Naive B cell (primary cell): ENCODE measurements at places on chromosomes 1 and 21. TPM values are rescaled to one million over a fixed set of nuclear protein-coding genes. Genes with fewer than 3 reads are reported as not detected.

GRCh38 chr1:246724731-246725095 is 504 bp downstream of the SCCPDH start:
- H3K4me3 ChIP-seq, result peak overlapping the region; percentile 87
- peaks cover 28% of the 10 kb centered on the region for H3K36me3 ChIP-seq
- DNase-seq, result no peak
- H3K4me1 ChIP-seq, result peaks cover 13% of the 10 kb centered on the region
- H3K27ac ChIP-seq, result peak overlapping the region; percentile 0

SPATA17 gene
- not detected for polyA plus RNA-seq

PPFIA4 gene
- not detected for polyA plus RNA-seq

PTCH2 gene
- not detected for polyA plus RNA-seq

DNA sequence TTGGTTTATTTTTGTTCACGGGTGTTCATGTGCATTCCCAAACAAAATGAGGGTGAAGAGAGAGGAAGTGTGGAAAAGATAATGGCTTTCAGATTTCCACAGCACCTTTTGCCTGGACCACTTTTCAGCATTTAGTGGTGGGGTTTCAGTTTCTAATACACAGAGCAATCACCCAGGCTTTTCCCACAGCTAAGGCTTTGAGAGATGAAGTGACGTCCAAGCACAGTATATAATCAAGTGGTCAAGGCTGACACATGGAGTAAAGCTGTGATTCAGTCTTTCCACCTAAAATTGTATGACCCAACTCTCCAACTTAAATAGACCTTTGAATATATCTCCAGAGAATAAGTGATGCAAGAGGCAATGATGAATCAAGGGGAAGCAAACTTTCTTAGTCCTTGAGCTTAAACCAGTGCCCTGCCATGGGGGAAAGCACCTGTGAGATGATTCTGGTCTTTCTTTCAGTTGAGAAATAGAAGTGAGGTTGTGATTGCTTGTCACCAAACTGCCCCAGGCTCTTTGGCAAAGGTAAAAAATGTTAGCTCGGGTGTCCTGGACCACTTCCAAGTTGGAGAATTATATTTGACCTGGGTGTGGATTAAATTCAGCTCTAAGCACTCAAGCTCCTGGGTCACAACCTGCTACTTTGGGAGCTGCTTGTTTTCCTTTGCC is 2.4 kb upstream of the PIK3R3 start:
- peaks cover 37% of the 10 kb centered on the region for H3K27me3 ChIP-seq
- no peak overlapping the region for H3K4me3 ChIP-seq
- H3K36me3 ChIP-seq, result no peaks in the 10 kb centered on the region
- DNase-seq, result no peak
- H3K4me1 ChIP-seq, result peaks cover 24% of the 10 kb centered on the region

DNA sequence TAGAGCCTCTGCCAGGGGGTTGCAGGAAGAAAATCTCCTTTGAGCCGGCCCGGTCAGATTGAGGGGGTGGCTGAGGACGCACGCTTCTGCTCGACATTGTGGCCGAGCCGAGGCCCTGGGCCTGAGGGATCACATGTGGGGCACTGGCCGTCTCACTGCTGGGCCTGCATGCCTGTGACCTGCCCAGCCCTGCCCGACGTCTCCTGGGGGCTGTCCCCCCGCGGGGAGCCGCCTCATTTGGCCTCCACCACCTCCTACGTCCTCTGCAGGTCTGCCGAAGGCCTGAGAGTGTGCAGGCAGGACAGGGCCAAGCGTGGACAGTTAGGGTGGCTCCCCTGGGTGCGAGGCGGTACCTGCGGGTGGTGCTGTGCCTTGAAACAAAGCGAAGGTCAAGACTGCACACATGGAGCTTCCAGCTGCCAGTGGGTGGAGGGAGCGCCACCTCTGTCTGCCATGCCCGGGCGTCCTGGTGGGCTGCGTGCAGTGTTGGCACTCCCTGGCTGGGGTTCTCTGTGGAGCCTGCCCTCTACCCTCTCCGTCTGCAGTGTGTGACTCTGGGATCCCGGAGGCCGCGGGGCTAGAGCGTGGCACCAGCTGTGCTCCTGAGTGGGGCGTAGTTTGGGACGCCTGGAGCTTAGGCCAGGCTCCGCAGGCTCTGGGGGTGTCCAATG is 51.7 kb downstream of the PCNT start:
- peak overlapping the region; percentile 59 for H3K27ac ChIP-seq
- no peak for DNase-seq
- H3K4me3 ChIP-seq, result no peak overlapping the region
- H3K36me3 ChIP-seq, result peaks cover 5% of the 10 kb centered on the region
- H3K27me3 ChIP-seq, result no peaks in the 10 kb centered on the region
- H3K4me1 ChIP-seq, result peaks cover 15% of the 10 kb centered on the region

DNA sequence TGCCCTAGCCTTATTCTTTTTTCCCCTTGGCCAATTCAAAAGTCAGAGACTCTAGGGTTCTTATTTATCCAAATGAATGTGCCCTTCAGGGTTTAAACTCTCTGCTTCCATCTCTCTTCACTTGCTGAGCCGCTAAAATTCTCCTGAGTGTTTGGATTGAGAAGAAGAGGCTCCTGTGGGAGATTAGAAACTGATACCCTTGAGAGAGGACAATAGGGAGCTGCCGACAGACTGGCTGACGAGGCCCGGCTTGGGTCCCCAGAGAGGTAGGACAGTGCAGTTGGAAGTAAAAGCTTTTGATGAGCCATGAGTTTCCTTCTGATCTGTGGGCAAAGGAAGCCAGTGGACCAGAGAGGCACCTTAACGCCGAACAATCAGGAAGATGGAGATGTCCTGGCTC is 41.3 kb upstream of the UBE2U start:
- no peak overlapping the region for H3K27ac ChIP-seq
- H3K4me1 ChIP-seq, result no peaks in the 10 kb centered on the region
- DNase-seq, result no peak
- no peaks in the 10 kb centered on the region for H3K27me3 ChIP-seq
- H3K4me3 ChIP-seq, result no peak overlapping the region
- no peaks in the 10 kb centered on the region for H3K36me3 ChIP-seq

MYOG gene
- not detected for polyA plus RNA-seq

C1orf53 gene
- polyA plus RNA-seq, result not detected

DNA sequence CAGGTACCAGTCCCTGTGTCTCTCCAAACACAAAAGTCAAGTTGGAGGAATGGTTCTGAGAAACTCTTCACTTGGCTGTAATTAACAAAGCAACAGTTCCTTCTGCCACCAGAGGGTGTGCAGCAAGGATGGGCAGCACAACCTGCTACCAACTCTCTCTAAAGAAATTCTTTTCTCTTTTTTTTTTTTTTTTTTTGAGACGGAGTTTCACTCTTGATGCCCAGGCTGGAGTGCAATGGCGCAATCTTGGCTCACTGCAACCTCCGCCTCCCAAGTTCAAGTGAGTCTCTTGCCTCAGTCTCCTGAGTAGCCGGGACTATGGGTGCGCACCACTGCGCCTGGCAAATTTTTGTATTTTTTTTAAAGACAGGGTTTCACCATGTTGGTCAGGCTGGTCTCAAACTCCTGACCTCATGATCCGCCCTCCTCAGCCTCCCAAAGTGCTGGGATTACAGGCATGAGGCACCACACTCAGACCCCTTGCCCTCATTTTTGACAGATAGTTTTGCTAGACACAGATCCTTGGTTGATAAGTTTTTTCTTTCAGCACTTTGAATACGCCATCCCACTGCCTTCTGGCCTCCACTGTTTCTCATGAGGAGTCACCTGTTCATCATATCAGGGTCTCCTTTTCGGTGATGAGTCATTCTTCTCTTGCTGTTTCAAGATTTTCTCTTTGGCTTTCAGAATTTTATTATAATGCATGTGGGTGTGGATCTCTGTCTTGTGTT is 12.1 kb upstream of the DEGS1 start:
- H3K27ac ChIP-seq, result peak overlapping the region; percentile 67
- H3K4me3 ChIP-seq, result peak overlapping the region; percentile 71
- peaks cover 44% of the 10 kb centered on the region for H3K4me1 ChIP-seq

APCS gene
- polyA plus RNA-seq, result not detected

DNA sequence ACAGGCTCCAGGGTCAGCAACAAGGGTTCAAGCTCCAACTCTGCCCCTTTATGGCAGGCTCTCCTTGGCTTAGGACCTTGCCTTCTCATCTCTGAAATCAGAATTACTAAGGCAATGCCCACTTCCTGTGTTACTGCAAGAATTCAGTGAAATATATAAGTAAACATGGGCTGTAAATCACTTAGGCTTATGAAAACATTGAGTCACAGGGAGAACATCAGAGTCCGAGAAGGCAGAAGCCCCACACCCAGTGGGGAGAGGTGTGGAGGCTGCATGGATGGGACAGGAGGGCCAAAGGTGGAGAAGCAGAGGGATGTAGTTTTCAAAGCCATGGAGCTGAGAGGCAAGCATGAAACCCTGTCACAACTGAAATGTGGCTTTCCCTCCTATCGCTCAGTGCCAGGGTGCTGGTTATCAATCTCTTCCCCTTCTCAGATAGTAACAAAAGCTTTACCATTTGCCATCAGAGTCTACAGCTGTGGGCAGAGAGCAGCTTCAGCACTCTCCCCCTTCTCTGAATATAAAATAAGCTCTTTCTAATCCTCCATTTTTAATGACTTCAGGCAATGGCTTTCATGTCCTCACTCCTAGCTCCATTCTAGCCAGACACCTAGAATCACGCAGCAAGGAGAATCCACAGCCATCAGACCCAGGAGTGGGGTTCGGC is 3.4 kb downstream of the RGS8 start:
- H3K36me3 ChIP-seq, result no peaks in the 10 kb centered on the region
- H3K4me3 ChIP-seq, result no peak overlapping the region
- peaks cover 23% of the 10 kb centered on the region for H3K27me3 ChIP-seq
- no peak overlapping the region for H3K27ac ChIP-seq

DNA sequence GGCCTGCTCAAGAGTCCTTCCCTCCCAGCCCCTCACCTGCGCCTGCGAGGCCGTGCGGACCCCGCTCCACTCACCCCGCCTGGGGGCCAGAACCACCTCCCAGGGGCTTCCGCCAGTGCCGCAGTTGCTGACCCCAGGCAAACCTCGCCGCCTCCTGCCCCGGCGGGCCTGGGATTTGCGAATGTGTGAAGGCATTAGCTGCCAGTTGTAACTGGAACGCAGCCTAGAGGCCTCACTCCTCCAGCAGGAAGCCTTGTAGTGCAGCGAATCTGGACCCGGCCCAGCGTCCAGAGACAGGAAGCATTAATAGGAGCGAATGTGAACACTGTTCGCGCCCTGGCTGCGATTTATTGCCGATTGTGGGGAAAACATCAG is 140.9 kb upstream of the ARHGEF16 start:
- H3K4me1 ChIP-seq, result peaks cover 7% of the 10 kb centered on the region
- no peak overlapping the region for H3K4me3 ChIP-seq
- no peaks in the 10 kb centered on the region for H3K36me3 ChIP-seq
- DNase-seq, result no peak

DNA sequence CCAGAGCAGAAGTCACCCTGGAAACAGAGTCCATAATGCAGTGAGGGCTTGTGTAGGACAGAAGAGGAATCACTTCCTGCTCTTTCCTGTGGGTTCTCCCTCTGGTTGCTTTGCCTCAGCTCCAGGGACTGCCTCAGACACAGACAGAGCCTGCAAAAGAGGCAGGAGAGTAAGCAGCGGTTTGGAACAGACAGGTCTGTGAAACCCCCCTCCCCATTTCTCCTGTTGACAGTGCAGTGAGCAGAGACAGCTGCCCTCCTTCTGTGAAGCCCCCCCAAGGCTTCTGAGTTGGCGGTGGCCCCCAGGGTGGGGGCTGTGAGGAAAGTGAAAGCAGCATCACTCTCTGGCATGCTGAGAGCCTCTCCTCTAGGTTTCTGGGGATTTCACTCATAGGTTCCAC is 53.0 kb downstream of the MAB21L3 start:
- peaks cover 16% of the 10 kb centered on the region for H3K4me1 ChIP-seq
- H3K27me3 ChIP-seq, result peaks cover 19% of the 10 kb centered on the region
- no peaks in the 10 kb centered on the region for H3K36me3 ChIP-seq
- H3K27ac ChIP-seq, result no peak overlapping the region
- no peak for DNase-seq

NBPF9 gene
- polyA plus RNA-seq, result 8.1 TPM

AGRN gene
- not detected for polyA plus RNA-seq

PTAFR gene
- polyA plus RNA-seq, result 4.4 TPM

- DNase-seq, result peak; percentile 86
- peak overlapping the region; percentile 95 for H3K4me3 ChIP-seq
These were observed 1.2 kb upstream of the RNF11 start for GRCh38 chr1:51234721-51235425.

DNA sequence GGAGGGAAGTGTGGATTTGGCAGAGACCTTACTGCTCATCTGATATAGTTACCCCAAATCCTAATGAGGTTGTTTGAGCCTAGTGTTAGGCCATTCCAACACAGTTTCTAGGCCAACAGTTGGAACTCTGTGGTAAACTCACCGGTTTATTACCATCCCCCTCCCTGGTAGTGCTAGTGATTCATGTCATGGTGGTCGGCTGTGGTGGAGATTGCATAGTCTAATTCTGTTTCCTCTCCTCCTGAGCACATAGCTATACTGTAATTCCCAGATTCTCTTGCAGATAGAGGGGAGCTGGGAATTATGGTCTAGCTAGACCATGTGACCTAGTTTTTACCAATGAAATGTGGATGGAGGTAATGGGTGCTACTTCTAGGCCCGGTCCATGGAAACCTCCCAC is 123.7 kb upstream of the KIF26B start:
- H3K4me1 ChIP-seq, result no peaks in the 10 kb centered on the region
- H3K27ac ChIP-seq, result no peak overlapping the region
- H3K27me3 ChIP-seq, result no peaks in the 10 kb centered on the region
- DNase-seq, result no peak

DNA sequence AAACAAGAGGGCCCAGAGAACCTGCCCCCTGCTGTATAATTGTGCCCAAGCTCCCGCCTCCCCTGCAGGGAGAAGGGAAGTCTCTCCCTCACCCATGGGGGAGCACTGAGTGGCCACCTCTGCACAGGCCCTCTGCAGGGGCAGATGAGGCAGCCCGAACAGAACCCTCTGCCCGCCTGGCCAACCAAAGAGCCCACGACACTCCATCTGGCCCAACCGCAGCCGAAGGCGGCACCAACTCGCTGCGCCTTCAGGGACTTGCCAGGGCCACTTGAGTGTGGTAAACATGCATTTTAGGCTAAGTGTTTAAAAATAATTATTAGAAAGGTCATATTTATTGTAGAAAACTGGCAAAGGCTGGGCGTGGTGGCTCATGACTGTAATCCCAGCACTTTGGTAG is 34.6 kb upstream of the CCSAP start:
- DNase-seq, result no peak
- no peak overlapping the region for H3K4me3 ChIP-seq
- no peaks in the 10 kb centered on the region for H3K36me3 ChIP-seq
- H3K27me3 ChIP-seq, result peaks cover 51% of the 10 kb centered on the region

DNA sequence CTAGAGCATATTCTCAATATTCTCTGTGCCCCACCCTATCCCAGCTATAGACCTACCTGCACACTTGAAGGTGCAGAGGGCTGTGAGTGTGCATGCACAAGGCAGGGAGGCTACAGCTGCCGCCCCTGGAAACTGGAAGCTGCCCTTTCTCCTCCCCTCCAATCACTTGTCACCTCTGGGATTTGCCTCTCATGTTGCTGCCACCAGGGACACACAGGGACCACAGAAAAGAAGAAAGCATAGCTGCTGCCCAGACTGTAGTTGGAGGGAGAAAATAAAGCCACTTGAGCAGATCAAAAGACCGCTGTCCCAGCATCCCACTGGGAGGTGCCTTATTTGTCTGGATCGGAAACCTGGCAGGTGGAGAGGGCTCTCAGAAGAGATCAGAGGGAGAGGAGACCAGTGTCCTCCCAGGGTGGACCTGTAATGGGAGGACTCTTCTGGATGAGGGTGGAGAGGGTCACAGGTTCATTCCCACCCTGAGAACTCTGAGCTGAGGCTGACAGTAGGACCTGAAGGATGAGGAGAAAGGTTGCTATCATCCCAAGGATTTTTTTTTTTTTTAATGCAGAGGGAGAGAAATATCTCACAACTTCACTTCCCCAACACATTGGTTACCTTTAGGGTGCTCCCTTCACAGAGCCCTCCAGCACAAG is 7.6 kb upstream of the INPP5B start:
- H3K27me3 ChIP-seq, result no peaks in the 10 kb centered on the region
- H3K27ac ChIP-seq, result no peak overlapping the region
- H3K36me3 ChIP-seq, result peaks cover 7% of the 10 kb centered on the region
- DNase-seq, result no peak
- peaks cover 3% of the 10 kb centered on the region for H3K4me1 ChIP-seq
- no peak overlapping the region for H3K4me3 ChIP-seq
